ENCODE measurements at places on chromosomes 7 and 10.

GRCh38 chr10:58508316-58508715 lies 4.4 kb upstream of the BICC1 start:
- DNase-seq, result no peak

GRCh38 chr7:47941136-47941844 lies 7.0 kb downstream of the PKD1L1 start:
- no peak for DNase-seq

DNA sequence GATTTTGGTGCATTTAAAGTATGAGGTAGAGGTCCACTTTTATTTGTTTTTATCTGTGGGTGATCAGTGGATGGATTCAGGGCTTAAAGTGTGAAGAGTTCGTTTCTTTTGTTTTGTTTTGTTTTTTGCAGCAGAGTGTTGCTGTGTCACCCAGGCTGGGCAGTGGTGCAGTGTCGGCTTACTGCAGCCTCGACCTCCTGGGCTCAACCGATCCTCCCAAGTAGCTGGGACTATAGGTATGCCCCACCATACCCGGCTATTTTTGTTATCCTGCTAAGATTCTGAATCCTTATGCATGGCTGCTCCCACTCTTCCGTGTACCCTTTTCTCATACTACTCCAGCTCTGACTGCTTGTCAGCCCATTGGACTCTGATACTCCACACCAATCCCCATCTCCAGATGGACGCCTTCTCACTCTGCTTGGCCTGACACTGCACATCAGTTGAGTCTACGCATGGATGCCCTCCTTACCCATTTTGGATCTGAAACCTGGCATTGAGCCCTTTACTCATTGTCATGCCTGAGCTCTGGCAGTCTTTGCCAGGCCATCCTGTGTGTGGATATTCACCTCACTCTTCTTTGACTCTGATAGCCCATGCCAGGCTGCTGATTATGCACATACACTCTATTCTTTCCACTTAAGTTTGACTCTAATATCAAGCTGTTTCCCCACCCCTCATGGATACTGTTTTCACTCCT lies 119.5 kb downstream of the CCSER2 start:
- peak; percentile 93 for DNase-seq

DNA sequence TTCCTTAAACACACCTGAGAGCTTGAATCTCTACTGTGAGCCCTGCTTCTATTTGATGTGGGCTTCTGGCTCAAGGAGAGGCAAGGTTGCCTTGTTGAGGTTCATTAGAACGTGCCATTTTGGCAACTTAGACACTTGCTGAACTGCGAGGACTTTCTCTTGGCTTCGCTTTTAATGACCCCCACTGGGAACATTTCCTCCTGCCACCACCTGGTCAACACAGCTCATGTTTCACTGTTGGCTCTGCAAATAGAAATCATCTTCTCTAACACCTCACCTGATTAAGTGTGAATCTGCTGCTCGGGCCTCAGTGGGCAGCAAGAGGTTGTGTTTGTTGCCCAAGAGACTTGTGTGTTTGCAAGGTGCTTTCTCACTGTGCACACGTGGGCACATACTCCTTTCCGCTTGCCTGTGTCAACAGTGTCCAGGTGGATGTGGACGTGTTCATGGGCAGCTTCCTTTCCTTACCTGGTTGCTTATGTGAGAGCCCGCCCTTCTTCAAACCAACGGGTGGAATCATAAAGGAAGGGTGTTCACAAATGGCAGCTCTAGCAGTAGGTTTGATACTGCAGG lies 147.0 kb downstream of the NRP1 start:
- no peak for DNase-seq

- DNase-seq, result no peak
These were observed 716.5 kb upstream of the KCND2 start for GRCh38 chr7:119556436-119556835.

DNA sequence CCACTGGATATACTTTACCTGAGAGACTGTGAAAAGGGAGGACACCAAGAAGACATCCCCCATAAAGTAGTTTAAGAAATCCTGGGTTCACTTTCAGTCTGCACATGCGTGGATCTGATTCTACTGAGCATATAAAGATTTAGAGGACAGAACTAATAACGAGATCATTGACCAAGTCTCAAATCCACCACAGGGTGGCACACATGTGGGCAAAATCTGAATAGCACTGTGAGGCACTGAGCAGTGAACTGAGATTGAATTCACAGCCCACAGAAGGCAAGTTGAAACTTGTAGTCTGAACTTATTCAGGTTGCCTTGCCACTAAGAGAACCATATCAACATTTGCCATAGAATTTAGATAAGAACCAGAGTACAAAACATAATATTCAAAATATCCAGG lies 818.6 kb downstream of the GRID1 start:
- DNase-seq, result no peak

- DNase-seq, result no peak
These were observed 251.9 kb downstream of the GLRX3 start for GRCh38 chr10:130387936-130388580.

DNA sequence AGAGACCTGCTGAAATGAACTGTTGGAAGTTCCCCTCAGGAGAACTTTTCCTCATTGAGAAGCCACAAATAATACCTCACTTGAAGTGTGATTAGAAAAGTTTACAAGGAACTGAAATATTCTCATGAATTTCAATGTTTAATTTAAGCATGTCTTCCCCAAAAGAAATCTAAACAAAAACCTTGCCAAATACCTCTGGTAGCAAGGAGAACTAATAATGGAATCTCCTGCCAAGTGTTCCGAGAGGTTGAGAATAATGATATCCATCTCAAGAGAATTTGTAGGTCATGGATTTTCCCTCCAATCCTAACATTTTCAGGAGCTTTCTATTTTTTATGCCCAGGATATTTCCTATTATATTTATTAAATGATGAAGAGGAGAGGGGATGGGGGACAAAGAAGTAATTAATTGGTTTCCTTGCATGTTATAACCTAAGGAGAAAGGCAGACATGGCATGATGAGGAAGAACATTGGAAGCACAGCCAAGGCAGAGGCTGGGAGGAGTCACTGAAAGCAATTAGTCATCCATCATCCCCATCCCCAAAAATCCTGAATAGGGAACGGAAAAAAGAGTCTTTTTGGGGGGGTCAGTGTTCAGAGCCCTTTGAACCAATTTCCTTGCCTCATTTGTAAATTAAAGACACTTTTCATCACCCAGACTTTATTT lies 93.6 kb upstream of the IL6 start:
- DNase-seq, result no peak

GRCh38 chr7:111089822-111090426 lies 1.0 kb upstream of the LRRN3 start:
- DNase-seq, result no peak

GRCh38 chr7:156639426-156640256 lies 933 bp upstream of the RNF32 start:
- DNase-seq, result no peak

DNA sequence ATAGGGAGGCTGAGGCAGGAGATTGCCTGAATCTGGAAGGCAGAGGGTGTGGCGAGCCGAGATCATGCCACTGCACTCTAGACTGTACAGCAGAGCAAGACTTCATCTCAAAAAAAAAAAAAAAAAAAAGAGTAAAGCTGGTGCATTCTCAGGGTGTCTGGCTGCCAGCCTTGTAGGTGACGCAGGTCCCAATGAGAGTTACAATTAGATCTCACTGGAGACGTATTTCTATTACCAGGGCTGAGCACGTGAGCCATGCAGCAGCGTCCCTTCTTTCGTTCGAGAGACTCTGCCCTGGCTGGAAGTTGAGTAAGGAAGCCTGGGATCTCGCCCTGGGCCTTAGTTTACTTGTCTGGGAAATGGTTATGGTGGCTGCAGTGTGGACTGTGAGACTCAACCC lies 22.4 kb upstream of the ZMIZ1 start:
- DNase-seq, result no peak

GRCh38 chr7:29917641-29918040 lies 72.0 kb downstream of the SCRN1 start:
- DNase-seq, result no peak

DNA sequence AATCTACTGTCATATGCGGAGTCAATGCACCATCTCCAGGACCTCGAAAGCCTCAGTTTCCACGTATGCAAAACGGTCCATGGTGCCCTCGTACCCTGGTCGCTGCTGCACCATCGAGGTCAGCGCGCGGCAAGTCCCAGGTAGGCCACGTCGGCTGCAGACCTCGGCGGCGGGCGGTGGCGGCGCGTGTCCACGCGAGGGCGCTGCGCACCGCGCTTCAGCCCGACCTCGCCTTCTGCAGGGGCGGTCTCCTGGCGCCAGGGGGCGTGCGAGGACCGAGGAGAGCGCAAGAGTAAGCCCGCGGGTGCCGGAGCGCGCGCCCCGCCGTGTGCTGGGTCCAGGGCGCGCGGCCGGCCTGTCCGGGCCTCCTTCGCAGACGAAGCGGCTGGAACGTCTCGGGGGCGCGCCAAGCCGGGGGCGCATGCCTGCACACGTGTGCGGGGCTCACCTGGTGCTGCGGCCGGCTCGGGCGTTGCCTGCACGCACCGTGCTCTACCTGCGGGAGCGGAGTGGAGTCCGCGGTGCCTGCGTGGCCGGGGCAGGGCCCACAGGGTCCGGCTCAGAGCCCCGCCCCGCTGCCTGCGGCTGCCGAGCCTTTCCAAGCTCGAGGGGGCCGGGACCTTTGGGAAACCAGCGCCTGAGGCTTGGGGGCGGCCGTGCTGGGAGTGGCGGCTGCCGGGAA lies 54.0 kb downstream of the GLRX3 start:
- DNase-seq, result no peak

DNA sequence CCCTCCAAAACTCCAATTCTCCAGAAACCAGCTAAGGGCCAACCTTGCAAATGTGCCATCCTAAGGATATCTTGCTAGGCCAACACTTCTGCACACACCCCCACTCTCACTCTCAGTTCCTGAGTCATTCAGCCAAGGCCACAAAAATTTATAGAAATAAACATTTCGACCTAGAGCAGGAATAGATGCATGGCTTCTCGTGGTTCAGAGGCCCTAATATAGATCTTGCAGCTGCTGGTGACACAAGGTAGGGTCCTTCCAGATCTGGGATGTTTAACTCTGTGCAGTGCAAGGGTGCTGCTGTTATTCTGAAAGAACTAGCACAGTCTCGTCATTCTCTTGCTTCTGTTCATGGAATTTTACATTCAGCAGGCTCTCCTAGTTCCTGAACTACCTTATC lies 369.3 kb downstream of the CALN1 start:
- DNase-seq, result no peak
